ENCODE measurements at places on chromosomes 7 and 10.

GRCh38 chr7:1111156-1111555 lies 23.2 kb downstream of the GPER1 start:
- no peak for DNase-seq

- DNase-seq: no peak
Measured at GRCh38 chr10:31659665-31660064, 269.0 kb downstream of the ARHGAP12 start.

GRCh38 chr10:24790073-24790472 lies 66.4 kb upstream of the ARHGAP21 start:
- DNase-seq: no peak

DNA sequence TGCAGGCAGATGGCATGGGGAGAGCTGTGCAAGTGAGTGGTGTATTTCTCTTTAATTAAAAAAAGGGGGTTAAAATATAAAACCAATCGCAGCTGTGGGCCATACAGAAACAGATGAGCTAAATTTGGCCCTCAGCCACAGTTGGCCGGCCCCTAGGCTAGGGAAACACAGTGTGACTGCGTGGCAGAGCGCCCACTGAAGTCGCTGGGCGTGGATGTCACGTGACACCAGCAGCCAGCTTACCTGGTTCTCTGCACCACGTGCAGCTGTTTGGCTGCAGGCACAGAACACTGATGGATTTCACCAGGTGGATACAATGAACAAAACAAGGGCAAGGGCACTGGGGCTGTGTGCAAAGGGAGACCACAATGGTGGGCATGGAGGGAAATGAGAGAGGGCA lies 119.3 kb upstream of the ZNF746 start:
- DNase-seq: no peak

DNA sequence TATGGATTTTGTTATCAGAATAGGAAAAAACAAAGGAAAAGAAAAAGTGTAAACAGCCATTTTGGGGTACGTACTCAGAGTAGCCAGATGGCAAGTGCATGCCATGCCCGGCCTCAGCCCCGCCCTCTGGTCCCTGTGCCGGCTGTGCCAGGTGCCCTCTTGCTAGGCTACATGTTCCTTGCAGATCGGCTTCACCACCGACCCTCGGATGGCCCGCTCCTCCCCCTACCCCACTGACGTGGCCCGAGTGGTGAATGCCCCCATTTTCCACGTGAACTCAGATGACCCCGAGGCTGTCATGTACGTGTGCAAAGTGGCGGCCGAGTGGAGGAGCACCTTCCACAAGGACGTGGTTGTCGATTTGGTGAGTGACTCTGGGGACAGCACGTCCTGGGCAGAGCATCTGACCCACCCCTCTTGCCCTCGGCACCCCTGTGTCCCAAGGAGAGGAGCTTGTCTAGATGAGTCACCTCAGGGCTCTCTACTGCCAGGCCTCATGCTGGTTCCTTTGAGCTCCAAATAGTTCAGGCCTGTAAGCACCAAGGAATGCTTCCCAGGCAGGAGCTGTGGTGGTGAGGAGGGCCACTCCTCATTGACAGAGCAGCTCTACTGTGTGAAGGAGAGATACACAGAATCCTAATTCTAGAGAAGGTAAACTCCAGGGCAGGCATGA lies 54.9 kb upstream of the ZMIZ2 start:
- no peak for DNase-seq

GRCh38 chr10:78992333-78992732 lies 76.4 kb upstream of the ZMIZ1 start:
- no peak for DNase-seq

DNA sequence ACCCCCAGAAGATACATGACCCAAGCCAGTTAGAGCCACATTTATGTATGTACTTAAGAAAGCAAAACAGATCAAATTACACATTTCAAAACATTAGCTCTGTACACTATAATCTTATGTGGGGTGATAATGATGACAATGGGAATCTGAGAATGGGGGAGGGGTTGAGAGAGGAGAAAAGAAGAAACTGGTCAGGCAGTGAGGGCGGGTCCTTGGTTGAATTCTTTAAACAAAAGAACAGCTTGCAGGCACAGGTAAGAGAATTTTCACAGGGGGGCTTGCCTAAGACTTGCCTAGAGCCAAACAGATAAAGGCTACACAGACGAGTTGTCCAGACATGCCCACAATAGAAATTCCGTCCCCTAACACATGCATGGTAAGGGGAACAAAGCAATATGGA lies 76.8 kb upstream of the PTER start:
- DNase-seq: no peak

DNA sequence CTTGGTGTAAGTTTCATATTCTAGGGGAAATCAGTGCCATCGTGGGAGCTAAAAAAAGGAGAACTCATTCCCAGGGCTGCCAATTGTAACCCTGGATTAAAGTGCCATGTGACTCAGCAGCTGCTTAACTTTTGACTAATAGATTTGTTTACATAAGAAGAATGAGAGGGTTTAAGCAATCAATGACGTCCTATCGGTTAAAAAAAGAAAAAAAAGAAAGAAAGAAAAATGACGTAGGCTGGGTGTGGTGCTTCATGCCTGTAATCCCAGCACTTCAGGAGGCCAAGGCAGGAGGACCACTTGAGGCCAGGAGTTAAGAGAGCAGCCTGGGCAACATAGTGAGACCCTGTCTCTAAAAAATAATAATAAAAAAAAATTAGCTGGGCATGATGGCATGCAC lies 116.2 kb upstream of the AFAP1L2 start:
- DNase-seq: no peak

- peak; percentile 31 for DNase-seq
Measured at GRCh38 chr10:3828404-3829155, 43.6 kb upstream of the KLF6 start.

GRCh38 chr10:119101366-119102098 lies 2.4 kb upstream of the DENND10 start:
- DNase-seq: no peak

DNA sequence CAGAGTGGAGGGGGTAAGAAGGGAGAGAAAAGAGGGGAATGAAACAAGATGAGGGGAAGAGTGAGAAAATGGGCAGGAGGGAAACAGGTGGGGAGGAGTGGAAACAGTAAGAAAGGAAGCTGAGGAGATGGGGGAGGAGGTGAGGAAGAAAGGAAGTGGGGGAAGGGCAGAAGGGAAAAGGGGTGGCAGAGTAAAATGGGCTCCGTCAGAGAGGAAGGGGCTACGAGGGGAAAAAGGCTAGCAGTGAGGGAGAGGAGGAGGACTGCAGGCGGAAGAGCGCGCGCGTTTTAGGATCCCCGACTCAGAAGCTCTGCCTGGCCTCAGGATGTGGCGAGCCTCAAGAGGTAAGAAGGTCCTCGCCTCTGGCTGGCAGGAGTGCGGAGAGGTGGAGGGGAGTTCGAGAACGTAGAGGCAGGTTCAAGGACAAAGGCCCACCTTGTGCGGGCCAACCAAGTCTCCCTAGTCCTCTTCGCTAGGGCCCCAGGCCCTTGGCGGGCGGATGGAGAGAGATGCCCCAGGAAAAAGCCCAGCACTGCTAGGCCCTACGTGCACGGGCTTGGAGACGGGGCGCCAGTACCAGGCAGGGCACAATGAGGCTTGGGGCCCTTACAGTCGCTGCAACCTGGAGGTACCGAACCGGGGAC lies 5.8 kb upstream of the NKX2-3 start:
- no peak for DNase-seq

DNA sequence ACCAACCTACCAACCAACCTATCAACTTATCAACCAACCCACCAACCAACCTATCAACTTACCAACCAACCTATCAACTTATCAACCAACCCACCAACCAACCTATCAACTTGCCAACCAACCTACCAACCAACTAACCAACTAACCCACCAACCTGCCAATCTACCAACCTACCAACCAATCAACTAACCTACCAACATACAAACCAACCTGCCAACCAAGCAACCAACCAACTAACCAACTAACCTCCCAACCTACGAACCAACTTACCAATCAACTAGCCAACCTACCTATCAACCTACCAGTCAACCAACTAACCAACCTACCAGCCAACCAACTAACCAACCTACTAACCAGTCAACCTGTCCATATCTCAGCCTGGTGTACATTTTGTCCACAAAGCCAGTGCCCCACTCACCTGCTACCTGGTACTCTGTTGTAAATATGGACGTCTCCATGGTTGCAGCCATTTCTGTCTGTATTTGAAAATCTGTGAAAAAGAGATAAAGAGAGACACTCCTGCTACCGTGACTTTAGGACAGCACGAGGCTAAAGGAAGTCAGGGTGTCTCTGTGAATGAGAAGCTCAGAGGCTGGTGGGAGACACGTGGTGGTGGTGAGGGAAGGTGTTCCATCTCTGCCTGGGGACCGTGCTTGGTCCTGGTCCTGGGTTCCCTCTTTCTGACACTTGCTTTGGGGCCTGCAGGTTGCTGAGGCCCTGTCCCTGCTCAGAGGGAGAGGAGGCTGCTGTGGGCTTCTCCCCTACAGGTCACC lies 41.9 kb upstream of the IL15RA start:
- DNase-seq: no peak

GRCh38 chr7:36942025-36942424 lies 217.7 kb upstream of the AOAH start:
- DNase-seq: no peak

GRCh38 chr10:84298057-84298456 lies 30.3 kb upstream of the CCSER2 start:
- no peak for DNase-seq

DNA sequence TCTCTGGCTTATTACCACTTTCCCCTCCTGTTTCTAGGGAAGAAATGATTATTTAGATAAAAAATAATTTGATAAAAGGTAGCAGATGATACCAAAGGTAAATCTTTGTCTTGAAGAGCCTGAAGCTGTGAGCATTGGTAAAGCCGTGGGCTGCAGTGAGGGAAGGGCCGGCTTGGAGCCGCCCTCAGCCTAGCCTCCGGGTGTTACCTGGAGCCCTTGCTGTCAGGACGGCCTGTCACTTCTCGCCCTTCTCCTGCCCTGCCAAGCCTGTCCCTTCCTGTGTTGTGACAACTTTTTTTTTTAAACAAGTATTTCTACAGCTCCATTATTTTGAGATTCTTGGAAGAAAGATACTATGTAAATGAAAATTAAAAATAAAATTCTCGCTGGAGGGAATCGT lies 7.0 kb downstream of the CUX1 start:
- no peak for DNase-seq

- no peak for DNase-seq
Measured at GRCh38 chr7:78634093-78634492, 819.4 kb downstream of the MAGI2 start.

DNA sequence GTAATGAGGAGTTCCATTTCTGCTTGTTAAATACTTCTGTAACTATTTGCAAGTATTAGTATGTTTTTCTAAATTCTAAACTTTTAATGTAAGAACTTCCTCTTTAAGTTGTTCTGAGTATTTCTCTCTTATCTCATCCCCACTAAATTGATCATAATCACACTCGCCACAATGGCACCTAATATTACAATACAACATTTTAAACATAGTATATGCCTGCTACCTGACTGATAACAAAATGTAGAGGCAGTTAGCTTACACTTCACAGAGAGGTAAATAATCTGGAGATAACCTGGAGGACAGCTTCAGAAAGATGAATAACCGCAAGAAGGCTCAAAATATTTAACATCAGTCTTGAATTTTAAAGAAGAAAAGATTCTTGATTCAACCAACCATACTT lies 48.6 kb downstream of the HIBADH start:
- no peak for DNase-seq

DNA sequence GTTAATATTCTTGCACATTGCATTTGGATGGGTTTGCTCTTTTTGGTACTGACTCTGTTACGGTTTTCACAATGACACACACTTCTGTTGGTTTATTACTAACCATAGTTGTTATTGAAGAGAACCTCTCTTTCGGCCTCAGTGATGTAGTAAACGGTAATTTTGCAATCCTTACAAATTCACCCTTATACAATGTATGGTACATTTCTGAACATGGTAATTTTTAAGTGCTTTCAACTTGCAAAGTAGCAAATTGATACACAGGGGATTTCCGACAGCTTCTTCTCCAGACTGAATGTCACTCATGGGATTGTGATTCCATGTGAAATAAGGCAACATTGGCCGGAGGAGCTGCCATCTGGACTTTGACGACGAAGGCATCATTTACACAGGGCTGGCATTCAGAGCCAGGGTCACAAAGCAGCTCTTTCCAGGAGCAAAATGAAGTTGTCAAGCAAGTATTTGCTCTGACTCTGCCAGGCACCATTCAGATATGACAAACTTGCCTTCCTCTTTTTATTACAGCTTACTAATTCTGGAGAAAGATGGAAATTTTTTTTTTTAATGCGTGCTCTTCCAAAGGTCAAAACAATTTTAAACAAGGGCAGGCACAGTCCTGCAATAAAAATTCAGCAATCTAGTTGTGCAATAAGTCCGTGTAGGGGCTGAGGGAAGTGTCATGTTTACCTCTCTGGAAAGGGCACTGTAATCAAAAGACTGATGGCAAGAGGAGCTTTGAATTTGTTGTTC lies 711.5 kb upstream of the C7orf33 start:
- no peak for DNase-seq

- no peak for DNase-seq
Measured at GRCh38 chr7:158395780-158396278, 191.8 kb downstream of the PTPRN2 start.

GRCh38 chr10:49325916-49326783 lies 27.2 kb downstream of the C10orf71 start:
- no peak for DNase-seq

GRCh38 chr10:94065362-94065761 lies 71.6 kb downstream of the PLCE1 start:
- no peak for DNase-seq

DNA sequence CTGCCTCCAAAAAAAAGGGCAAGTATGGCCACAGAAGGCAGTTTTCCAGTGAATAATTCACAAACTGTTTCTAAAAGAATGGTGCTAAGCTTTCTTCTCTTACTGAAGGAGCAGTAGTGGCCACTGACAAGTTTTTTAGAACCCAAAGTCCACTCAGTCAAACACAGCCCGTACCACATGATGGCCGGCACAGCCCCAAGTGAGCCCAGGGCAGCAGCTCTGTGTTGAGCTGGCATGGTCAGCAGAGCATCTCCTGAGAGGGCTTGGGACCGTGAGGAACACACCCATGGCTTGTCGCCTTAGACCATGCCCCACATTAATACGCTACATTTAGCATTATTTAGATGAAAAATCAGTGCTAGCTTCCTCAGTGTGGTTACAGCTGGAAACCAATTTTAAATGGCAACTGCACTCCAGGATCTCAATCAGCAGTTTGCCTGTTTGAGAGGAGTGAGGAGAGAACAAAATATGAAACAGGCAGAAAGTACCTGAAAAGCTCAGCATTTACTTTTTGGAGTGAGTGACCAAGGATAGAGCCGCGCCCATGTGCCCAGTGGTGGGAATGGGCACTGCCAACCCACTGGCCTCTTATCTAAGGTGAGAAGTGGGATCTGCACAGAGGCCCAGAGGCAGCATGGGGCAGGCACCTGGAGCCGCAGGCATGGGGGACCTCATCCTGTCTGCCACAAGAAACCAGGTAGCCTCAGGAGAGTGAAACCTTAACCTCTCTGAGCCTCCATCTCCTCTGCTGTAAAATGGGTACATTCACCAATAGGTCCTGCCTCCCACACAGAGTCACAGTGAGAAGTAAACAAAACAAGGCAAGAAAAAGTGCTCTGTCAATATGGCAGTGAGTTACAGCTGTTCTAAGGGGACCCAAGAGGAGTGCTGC lies 17.4 kb downstream of the PSAP start:
- DNase-seq: no peak

Data from GM12892 (cell line).